H7 (cell line): ENCODE measurements at places on chromosomes 1 and 21.

- no peak for DNase-seq
These were observed 17.0 kb upstream of the TRIM45 start for GRCh38 chr1:117138561-117138960.

GRCh38 chr21:26443291-26443690 lies 129.8 kb downstream of the CYYR1 start:
- DNase-seq, result no peak

DNA sequence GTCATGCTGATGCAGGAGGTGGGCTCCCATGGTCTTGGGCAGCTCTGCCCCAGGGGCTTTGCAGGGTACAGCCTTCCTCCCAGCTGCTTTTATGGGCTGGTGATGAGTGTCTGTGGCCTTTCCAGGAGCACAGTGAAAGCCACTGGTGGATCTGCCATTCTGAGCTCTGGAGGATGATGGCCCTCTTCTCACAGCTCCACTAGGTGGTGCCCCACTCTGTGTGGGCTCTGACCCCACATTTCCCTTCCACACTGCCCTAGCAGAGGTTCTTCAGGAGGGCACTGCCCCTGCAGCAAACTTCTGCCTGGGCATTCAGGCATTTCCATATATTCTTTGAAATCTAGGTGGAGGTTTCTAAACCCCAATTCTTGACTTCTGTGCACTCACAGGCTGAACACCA lies 1188.6 kb downstream of the MRPL39 start:
- DNase-seq, result no peak

- DNase-seq, result no peak
These were observed 49.5 kb upstream of the GPR37L1 start for GRCh38 chr1:202073206-202073605.

DNA sequence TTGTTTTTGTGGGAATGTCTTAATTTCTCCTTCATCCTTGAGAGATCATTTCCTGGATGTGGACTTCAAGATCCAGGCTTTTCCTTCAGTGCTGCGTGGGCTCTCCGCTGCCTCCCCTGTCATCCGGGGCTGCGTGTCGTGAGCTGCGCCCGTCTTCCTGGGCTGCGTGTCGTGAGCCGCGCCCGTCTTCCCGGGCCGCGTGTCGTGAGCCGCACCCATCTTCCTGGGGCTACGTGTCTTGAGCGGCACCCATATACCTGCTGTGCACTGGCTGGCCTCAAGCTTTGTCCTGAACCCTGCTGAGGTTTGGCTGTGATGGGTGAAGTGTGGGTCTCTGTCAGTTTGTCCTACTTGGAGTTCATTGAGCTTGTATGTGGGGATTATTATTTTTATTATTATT lies 55.1 kb downstream of the PCNT start:
- no peak for DNase-seq

DNA sequence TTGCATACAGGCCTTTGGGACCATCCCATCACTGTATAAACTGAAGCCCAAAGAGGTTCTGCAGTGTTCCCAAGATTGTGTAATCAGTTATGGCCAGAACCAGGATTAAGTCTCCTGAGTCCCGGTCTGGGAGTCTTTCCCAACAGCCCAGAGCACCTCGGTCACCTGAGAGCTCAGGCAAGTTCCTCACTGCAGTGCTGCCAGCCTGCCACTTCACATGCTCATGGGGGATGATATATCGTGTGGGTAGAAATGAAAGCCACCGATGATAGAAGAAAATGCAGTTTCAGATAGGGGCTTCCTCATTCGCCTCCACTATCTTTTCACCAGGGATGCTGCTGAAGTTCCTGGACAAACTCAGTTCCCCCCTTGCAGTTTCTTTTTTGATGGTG lies 30.4 kb downstream of the FHAD1 start:
- no peak for DNase-seq
